Stromal cell of bone marrow (primary cell): ENCODE measurements at places on chromosomes 4 and X.
A peak's percentile ranks its signal among the peaks of the same experiment; 100 is the strongest.

DNA sequence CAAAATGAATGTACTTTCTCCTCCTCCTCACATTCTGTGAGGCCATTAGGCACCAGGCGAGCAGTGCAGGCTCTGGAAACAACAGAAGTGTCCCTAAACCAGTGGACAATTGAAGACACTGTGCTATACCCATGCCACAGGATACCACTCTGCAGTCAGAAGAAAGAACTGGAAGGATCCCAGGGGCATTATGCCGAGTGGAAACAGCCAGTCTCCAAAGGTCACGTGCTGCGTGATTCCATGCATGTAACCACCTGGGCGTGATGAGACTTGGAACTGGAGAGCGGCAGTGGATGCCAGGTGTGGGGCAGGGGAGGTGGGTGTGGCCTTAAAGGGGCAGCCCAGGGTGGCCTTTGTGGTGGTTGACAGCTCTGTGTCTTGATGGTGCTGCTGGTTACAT lies 139.4 kb downstream of the EVC2 start:
- DNase-seq, result no peak

DNA sequence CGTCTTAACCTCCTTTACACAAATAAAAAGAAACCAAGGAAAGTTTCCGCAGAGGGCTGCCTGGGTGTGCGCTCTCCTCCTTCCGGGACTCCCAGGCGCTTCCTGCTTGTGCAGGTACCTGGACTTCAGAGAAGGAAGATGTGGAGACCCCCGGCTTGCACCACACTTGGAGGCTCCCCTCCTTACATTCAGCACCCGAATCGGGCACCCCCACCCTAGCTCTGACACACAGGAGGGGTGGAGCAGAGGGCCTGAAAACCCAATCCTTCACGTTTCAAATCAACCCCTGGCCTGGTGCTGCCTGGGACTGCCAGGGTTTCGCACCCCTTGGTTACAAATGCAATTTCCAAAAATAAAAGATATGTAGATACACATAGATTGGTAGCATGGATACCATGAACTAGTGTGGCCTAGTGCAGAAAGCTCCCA lies 3.1 kb downstream of the NKX3-2 start:
- DNase-seq, result no peak

- no peak for DNase-seq
Measured at GRCh38 chr4:163295138-163295537, 37.3 kb downstream of the NPY1R start.

GRCh38 chrX:135707880-135708279 lies 5.6 kb upstream of the CT45A1 start:
- DNase-seq, result no peak

- no peak for DNase-seq
Measured at GRCh38 chr4:112302320-112303274, 5.4 kb downstream of the ALPK1 start.

DNA sequence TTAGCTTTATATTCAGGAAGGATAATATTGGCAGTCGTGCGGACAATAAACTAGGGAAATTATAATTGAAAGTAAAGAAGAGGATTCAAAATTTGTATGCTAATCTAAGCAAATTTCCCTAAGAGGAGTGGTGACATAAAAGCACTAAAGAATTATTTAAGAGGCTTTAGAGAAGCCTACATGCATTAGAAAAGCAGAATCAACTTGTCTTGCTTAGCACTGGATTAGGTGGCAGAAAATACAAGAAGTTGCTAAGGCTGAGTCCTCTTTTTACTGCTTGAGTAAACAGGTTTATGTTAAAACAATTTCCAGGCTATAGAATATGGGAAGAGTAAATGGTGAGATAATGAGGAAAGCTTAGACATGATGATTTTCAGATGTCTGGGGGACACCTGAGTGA lies 991.5 kb downstream of the PCDH18 start:
- no peak for DNase-seq

- DNase-seq, result no peak
Measured at GRCh38 chr4:52036886-52037530, 1.1 kb downstream of the SGCB start.

DNA sequence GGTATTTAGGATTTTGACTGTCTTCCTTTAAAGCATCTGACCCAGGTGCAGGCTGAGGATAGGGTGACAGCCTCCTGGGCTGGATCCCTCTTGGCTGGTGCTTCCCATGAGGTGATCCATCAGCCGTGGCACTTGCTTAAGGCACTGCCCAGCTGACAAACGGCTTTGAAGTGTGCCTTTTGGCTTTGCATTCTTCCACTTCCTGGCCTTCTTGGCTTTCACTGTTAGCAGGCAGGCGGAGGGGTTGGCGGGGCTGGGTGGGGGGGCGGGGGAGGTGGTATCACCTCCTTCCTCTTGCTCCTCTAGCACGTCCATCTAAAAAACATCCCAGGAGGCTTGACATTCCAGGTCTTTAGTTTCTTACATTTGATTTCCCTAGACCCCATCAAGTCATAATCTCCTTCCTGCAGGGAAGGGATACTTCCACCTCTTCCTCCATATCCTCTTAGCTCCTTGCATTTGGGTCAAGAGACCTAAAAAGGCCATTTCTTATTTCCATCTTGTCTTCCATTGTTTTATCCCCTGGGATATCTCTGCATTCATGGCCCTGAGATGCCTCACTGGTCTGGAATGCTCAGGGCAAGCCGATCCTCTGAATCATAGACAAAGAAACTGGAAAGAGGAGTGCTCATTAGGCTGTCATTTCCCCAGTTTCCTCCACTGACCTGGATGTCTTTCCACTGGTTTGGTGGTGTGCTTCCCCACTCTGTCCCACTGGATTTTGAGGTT lies 11.3 kb upstream of the APLN start:
- DNase-seq, result peak; percentile 63

GRCh38 chrX:9781941-9782340 lies 4.3 kb upstream of the SHROOM2 start:
- DNase-seq, result no peak

- no peak for DNase-seq
Measured at GRCh38 chrX:145524931-145525330, 277.6 kb downstream of the SPANXN1 start.

GRCh38 chrX:45353456-45353855 lies 152.8 kb upstream of the DIPK2B start:
- no peak for DNase-seq

GRCh38 chrX:86348669-86349068 lies 200.4 kb downstream of the DACH2 start:
- DNase-seq, result no peak

DNA sequence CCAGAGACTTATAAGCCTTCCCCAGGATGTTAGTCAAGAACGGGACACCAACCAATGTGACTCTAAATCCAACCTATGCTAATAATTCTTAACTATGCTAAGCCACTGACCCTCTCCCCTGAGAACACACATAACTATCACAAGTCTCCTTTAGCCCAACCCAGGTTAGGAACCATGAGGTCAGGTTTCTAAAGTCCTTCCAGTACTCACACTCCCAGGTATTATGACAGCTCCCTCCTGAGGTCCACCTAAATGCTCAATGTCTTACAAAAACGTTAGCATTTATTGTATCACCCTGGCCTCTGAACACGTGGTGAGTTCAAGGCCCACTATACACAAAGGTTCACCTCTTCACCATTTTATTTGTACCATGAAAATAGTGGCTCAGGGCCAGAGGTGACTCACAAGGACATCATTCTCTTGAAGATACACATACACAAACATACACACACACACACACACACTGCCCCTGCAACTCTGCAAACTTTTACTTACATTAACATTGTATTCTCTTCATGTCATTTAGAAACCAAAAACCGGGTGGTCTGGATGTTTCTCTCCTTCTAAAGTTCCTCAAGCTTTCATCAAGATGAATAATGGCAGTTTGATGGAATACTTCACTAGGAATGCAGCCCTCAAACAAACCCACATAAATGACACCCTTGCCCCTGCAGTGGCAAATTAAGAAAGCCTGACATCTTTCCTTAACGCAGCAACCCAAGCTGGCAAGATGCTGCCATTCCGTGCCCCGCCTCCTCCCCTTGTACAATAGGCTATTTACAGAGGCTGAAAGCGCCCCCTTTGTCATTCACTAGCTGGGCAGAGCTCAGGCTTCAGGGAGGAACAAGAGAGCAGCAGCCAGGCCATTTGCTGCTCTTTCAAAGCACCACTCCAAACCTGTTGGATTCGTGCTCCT lies 17.7 kb downstream of the ACSL1 start:
- DNase-seq, result no peak

DNA sequence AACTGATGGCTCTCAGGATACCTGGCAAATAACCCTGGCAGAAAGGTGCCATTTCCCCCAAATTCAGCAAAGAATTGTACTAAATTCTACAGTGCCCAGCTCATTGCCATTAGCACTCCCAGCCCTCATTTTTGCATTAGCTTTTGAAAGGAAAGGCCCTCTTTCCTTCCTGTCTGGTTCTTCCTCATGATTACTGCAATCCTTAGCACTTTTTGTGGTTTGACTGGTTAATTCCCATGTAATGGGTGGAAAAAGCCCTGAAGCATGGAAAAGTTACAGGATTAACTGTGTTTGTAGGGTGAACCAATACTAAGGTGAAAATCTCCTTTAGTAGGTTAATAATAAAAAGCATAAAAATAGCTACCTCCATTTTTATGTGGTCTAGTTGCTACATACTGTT lies 139.5 kb downstream of the NPNT start:
- no peak for DNase-seq

- no peak for DNase-seq
Measured at GRCh38 chr4:157265281-157265680, 44.8 kb downstream of the GRIA2 start.

DNA sequence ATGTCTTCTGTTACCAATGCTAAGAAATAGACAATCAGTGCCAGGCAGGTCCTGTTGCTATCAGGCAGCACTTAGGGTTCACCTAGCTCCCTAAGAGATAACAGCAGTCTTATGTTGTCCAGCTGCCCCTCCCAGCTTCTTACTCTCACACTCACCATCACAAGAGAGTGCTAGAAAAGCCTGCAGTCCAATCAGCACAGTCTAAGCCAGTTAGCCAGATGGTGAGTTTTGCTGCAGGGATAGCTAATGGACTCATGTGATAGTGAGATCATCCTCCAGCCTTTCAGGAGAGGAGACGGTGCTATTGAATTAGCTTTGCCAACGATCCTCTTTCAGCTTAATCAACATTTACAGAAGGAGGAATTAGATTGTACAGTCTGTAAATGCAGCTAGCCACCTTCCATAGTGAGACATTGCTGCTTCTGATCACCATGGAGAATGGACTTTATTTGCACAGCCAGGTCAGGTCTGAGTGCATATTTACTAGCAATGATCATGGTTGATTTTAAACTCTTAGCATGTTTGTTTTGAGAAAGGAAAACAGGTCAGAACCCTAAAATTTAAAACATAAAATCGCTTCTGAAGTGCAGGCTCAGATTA lies 438.3 kb downstream of the CENPC start:
- no peak for DNase-seq

GRCh38 chr4:156968479-156968984 lies 3.1 kb downstream of the PDGFC start:
- peak; percentile 65 for DNase-seq

DNA sequence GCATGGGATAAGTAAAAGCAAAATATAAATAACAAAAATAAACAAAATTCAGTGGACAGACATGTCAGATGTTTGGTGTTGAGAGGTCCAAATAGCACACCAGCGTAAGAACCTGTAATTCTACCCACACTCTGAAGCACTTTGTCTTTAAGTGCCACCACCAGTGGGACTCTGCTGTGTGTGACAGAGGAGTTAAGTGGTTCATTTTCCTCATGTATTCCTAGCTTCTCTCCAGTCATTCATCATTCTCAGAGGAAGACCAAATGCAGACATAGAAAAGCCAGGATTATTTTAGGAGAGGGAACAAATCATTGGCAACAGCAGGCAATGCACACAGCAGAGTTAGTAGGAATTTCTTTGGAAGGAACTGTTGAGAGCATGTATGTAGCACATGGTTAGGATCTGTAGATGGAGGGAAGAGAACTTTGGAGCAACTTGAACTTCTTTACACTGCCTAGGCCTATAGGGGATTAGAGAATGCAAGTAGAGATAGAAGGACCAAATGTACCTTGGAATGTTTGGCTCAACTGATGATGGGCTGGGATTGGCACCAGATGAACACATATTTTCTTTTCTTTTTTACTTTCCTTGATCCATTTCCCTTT lies 43.0 kb upstream of the ARHGAP24 start:
- no peak for DNase-seq

DNA sequence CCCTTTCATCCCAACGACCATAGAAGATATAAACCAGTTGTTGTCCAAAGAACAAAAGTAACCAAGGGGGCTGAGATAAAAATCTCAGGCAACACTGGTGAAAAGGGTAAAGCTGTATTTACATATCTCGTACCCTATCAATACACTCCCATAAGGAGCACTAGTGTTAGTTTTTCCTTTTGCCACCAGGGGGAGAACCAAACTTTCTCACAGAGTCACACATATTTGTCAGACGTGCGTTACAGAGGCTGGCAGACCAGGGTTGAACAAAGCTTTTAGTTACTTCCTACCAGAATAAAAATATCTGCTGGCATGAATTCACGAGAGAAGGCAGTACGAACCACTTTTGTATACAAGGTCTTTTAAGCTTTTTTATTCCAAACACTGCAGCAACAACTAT lies 88.3 kb downstream of the AMELX start:
- peak; percentile 59 for DNase-seq

GRCh38 chrX:22541926-22542325 lies 269.2 kb downstream of the CBLL2 start:
- DNase-seq, result no peak

- DNase-seq, result no peak
Measured at GRCh38 chr4:124060261-124060918, 652.1 kb downstream of the ANKRD50 start.

GRCh38 chr4:75584067-75584466 lies 28.2 kb downstream of the ODAPH start:
- no peak for DNase-seq

DNA sequence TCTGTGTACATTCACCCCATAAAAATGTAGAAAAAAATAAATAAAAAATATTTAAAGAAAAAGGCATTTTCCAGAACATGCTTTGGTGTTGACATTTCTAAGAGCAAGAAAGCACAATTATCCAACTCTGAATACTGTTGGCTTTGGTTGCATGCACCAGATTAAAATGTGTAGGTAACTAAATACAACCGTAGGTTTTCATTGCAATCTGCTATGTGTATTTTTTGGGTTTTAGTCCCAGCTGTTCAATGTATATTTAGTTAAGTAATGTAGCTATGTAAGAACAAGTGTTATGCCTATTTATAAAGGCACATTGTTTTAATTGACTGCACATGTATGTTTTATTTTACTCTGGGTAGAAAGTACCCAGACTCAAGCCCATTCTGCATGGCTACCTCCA lies 108.1 kb upstream of the PAQR3 start:
- no peak for DNase-seq

DNA sequence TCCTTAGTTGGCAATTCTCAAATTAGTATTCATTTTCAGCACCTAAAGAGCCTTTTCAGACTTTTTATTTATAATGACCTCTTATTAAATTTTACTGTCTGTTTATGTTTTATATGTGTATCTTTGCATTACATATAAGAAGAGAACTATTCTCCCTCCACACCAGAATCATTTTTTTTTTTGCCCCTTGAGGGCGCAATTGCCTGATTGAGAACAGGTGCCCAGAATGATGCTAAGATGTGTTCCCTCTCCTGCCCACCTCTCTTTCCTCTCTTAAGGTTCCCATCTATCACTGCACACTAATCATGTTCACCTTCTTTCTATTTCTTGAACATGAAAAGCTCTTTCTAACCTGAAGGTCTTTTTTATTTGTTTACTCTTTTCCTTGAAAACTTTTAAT lies 44.2 kb upstream of the ADAM29 start:
- no peak for DNase-seq

- DNase-seq, result peak; percentile 63
Measured at GRCh38 chr4:173522160-173522950, 7.7 kb downstream of the HAND2 start.
